ENCODE measurements at places on chromosomes 2 and 18. TPM values are rescaled to one million over a fixed set of nuclear protein-coding genes. Genes with fewer than 3 reads are reported as not detected.

- no peak for DNase-seq
Measured at GRCh38 chr2:15788455-15788829, 151.9 kb upstream of the MYCN start.

UGT1A8 gene
- total RNA-seq, result not detected

DNA sequence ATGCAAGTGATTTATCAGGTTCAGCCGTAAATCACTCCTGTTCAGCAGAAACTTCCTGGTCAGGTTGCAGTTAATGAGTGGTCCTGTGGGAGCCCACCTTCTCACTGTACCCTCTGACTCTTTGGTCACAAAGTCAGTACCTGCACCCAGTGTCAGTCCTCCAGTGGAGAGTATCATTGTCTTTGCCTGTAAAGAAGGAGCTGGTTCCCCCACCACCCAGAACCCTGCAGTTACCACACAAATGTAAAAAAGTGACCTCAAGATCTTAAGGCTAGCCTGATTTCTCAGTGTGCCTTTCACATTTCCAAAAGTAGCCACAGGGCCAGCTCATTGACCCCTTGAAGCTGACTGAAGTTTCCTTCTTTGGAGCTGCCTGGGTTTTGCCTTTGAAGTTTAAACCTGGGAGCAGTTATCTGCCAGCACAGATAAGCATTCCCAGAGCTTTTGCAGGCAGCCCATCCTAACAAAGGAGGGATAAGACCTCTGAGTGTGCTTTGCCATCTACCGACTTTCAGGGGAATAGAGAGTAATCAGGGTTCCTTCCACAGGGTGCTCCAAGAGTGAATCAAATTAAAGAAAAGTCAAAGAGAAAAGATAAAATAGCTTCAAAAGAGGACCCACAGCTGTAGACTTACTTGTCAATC is 725.2 kb downstream of the CPS1 start:
- DNase-seq, result no peak

DNA sequence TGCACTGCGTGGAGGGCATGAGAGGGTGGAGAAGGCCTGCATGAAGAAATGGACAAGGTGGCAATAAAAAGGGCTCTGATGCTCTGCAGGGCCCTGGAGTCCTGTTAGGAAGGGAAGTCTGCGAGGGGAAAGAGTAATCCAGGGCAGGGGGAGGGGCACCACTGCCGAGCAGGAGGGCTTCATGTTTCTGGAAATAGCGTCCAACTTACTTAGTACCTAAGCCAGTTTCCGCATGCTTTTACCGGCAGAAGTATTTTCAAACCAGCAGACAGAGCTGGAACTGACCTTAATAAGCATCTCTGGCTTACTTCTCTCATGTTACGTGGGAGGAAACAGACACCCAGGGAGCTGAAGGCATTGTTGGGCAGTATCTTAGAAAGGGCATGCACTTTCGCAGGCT is 156.7 kb downstream of the GALNT14 start:
- DNase-seq, result no peak

MAT2A gene
- total RNA-seq, result 94.1 TPM

DNA sequence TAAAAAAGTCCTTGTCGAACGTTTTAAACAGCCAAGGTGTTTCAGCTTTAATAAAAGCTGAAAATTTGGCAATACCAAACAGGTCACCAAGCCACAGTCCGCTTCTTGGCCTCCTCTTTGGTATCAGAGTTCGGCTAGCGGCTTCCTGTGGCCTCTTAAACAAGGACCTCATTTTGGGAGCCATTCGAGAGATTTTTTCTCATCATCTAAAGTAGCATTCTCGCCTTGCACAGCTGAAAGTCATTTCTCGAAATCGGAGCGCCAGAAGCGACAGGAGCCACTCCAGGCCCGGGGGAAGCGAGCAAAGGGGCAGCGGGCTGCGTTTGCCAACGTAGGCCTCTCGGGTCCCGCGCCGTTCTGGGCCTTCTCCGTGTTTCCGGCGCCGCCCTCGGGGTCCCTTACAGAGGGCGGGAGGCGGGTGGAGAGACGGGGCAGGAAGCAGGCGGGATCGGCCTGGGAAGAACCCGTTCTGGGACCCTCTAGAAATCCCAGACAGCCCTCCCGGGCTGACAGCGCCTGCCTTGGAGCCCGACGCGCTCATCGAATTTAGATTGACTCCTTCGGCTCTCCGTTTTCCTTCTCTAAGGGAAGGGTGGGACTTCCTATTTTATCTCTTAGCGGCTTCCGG is 522 bp upstream of the ZNF407 start:
- DNase-seq, result peak; percentile 62

DNA sequence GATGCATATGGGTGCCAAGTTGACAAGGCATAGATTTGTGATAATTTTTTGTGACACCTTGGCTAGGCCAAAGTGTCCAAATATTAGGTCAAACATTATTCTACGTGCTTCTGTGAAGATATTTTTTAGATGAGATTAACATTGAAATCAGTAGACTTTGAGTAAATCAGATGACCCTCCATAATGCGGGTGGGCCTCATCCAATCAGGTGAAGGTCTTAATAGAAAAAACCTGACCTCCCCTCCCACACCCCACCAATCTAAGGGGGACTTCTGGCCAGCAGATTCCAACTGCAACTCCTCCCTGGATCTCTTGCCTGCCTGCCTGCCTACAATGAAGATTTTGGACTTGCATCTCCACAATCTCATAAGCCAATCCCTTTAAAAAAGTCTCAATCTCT is 118.8 kb upstream of the LMAN1 start:
- no peak for DNase-seq

- no peak for DNase-seq
Measured at GRCh38 chr2:1995987-1996386, 251.7 kb upstream of the PXDN start.

GRCh38 chr2:94874277-94874997 is 3.2 kb downstream of the TEKT4 start:
- DNase-seq, result peak; percentile 6

GRCh38 chr2:154470376-154470775 is 228.1 kb upstream of the KCNJ3 start:
- DNase-seq, result no peak

DNA sequence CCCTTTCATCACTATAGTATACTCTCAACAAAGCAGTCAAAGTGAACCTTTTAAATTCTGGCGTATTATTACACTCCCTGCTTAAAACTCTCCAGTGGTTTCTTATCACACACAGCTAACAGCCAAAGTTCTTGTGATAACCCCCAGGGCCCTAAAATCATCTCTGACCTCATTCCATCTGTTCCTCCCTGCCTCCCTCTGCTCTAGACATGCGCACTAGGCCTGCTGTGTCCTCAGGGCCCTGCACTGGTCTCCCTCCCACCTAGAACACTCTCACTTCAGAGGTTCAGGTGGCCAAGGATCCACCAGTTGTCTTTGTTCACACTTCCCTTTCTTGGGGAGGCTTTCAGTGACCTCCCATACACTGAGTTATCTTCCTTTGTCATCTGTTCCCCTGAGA is 603.4 kb downstream of the DSC3 start:
- no peak for DNase-seq

ST6GAL2 gene
- total RNA-seq, result not detected

ZBTB7C gene
- total RNA-seq, result not detected

DNA sequence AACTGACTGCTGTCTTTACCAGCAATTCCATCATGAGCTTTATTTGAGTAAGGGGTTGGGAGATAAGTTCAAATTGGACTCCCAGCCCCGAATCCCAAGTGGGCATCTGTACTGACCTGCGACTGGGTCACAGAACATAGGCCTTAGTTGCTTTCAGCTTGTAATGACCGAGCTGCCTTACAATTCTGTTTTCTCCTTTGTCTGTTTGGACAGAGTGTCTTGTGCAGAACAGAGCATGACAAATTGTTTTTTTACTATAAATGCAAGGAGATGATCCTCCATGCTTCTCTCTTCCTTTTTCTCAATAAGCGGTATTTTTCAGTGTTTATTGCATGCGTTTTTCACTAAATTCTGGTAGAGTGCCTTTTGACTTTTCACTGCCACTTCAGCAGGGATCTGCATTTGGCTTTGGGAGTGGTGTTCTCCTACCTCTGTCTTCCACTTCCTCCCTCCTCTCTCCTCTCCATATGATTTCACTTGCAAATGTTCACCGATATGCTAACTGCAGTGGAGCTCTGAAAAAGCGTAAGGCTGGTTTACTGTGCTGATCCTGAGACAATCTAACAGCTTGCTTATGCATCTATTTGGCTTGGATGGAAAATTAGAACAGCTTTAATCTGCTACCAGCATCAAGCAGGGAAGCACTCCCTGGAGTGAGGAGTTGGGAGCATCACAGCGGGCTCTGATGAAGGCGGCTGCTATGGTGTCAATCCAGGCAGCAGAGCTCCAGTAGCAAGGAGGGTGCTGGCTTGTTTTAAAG is 158.8 kb upstream of the SMIM21 start:
- DNase-seq, result no peak

DNA sequence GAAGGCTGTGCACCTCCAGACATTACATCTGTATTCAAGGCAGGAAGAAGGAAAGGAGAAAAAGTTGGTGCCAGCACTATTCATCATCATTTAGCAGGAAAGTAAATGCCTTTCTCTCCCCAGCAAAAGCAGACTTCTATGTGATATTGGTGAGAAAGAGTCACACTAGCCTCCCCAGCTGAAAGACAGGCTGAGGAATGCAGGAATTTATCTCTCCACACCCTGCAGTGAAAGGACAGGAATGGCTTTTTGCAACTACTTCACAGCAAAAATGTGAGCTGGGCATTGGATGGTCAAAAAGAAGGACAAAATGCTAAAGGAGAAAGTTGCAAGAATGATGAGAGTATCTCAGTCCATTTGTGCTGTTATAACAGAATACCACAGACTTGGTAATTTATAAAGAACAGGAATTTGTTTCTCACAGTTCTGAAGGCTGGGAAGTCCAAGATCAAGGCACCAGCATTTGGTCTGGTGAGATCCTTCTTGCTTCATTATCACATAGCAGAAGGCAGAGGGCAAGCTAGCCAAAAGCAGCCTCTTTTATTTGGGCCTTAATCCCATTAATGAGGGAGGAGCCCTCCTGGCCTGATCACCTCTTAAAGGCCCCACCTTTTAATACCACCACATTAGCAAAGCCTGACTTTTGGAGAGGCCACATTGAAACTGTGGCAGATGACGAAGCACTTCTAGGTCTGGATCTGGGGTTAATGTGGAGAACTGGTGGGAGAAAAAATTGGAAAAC is 388.1 kb upstream of the SLC14A2 start:
- DNase-seq, result no peak

TNFRSF11A gene
- total RNA-seq, result under 0.01 TPM

VWC2L gene
- total RNA-seq, result not detected

GRCh38 chr2:126863336-126864015 is 35.2 kb upstream of the TEX51 start:
- DNase-seq, result no peak
